CD4-positive, alpha-beta T cell (primary cell): ENCODE measurements at places on chromosomes 1 and 21. TPM values are rescaled to one million over a fixed set of nuclear protein-coding genes. Genes with fewer than 3 reads are reported as not detected.

PPIAL4G gene
- total RNA-seq, result 0.14 TPM

HSD3B2 gene
- not detected for total RNA-seq

EPHB2 gene
- total RNA-seq, result 0.08 TPM

ATF6 gene
- total RNA-seq, result 17.1 TPM

TMPRSS2 gene
- total RNA-seq, result not detected

NFYC gene
- total RNA-seq, result 28.6 TPM

GRCh38 chr1:29711582-29712283 lies 475.4 kb downstream of the PTPRU start:
- H3K36me3 ChIP-seq, result no peaks in the 10 kb centered on the region
- H3K4me3 ChIP-seq, result no peak overlapping the region
- DNase-seq, result peak; percentile 22

GRCh38 chr1:67607699-67608098 lies 77.3 kb upstream of the GADD45A start:
- DNase-seq, result no peak
- peaks cover 3% of the 10 kb centered on the region for H3K4me1 ChIP-seq
- H3K27ac ChIP-seq, result no peak overlapping the region
- no peaks in the 10 kb centered on the region for H3K27me3 ChIP-seq
- no peaks in the 10 kb centered on the region for H3K36me3 ChIP-seq
- no peak overlapping the region for H3K4me3 ChIP-seq

DNA sequence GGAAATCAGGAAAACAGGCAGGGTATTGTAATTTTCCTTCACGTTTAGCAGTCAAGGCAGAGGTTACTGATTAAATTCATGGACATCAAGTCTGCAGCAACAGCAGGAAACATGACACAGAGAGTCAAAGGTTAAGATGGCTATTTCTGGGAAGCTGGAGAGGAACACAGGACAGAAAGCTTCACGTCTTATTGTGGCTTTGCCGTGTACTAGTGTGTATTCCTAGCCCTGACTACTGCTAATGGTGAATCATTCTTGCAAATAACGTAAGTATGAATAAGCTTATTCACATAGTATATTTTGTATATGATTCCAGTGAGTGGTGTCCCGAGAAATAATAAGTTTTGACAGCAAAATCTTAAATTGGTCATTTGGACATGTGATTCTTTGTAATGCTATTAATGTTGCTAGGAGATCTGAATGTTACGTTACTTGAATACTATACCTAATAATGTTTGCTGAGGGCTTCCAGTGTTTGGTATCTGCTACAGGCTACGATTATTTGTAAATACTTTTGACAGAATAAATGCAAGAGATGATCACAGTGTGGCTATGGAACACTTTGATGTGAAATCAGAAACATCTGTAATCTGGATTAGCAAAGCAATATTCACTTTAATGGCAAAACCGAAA lies 77.4 kb downstream of the DISP1 start:
- H3K36me3 ChIP-seq, result no peaks in the 10 kb centered on the region
- no peak overlapping the region for H3K4me3 ChIP-seq
- H3K27ac ChIP-seq, result no peak overlapping the region
- no peak for DNase-seq
- no peaks in the 10 kb centered on the region for H3K27me3 ChIP-seq

GRCh38 chr21:45632160-45632559 lies 11.4 kb upstream of the PCBP3 start:
- no peak overlapping the region for H3K4me3 ChIP-seq
- H3K36me3 ChIP-seq, result no peaks in the 10 kb centered on the region
- H3K27ac ChIP-seq, result no peak overlapping the region
- H3K27me3 ChIP-seq, result peaks cover 3% of the 10 kb centered on the region
- no peak for DNase-seq
- peaks cover 12% of the 10 kb centered on the region for H3K4me1 ChIP-seq

DNA sequence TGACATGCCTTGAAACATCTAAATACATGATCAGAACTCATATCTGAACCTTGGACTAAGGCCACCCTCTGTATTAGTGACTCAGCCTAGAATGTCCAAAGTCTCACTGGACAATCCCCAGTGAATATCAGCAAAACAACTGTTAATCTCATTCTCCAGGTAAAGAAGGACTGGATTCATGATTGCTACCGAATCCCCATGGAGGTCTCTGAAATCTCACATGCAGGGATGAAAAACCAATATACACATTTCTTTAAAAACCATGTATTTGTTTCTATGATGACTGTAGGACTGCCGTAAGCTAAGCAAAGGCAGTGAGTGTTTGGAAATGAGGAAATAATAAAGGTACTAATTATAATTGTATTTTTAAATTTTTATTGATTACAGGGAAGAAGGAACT lies at the start of gene OR2L3:
Gene OR2L3, plus strand, starts transcription at position 301 of the 400 bp plus-strand sequence. CDS start 13,846 bp downstream, outside the sequence.
- no peak within 1 kb of the TSS for H3K27ac ChIP-seq
- no peaks in the 10 kb centered on the region for H3K36me3 ChIP-seq
- no peaks in the 10 kb centered on the region for H3K27me3 ChIP-seq
- DNase-seq, result no peak
- H3K4me3 ChIP-seq, result no peak within 1 kb of the TSS

DNA sequence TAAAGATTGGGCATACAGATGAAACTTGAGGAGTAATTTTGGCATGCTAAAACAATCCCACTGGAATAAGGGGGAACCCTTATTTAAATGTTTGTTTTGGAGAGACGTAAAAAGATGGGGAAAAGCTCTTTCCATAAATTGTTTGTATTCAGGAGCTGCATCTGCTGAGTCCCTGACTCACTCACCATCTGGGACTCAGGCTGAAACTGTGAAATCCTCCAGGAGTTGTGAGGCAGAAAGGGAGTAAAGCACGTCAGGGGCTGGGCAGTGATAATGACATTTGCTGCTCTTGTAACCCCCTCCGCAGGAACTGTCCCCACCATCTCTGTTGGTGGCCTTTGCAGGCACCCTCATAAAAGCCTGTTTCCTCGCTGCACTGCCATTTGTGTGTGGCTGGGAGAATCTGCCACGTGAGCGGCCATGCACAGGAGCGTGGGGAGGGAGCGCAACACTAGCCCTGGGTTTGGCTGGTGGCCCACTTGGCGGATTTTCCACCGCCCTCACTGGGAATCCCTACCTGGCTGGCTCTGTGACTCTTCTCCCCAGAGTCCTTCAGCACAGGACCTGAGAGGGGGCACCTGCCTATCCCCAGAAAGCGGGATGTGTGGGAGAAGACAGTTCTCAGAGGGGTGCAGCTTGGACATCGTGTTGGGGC lies 45.3 kb downstream of the ZSCAN20 start:
- no peak overlapping the region for H3K27ac ChIP-seq
- DNase-seq, result no peak
- no peaks in the 10 kb centered on the region for H3K4me1 ChIP-seq
- no peak overlapping the region for H3K4me3 ChIP-seq

- H3K27me3 ChIP-seq, result peaks cover 6% of the 10 kb centered on the region
- H3K4me1 ChIP-seq, result no peaks in the 10 kb centered on the region
- no peak for DNase-seq
- H3K36me3 ChIP-seq, result no peaks in the 10 kb centered on the region
These were observed 216.1 kb upstream of the GRIK3 start for GRCh38 chr1:37250371-37250770.

DNA sequence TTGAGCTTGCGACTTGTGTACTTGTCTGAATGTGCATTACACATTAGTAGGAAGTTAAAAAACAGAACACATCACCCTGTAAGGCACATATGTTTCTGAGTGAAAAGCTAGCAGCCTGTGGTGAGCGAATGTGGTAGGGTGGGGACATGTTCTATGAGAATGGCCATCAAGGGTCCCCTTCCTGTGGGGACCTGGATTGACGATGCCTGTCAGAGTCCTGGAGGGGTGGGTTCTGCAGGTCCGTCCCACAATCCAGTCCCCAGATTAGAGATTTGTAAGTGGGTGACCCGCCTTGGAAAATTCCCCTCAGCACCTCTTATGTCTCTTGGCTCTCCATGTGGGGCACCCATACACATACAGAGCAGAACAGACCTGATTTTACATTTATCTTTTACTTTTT lies 40.0 kb downstream of the MTARC1 start:
- no peak for DNase-seq
- peaks cover 3% of the 10 kb centered on the region for H3K27me3 ChIP-seq
- H3K36me3 ChIP-seq, result no peaks in the 10 kb centered on the region
- H3K4me1 ChIP-seq, result no peaks in the 10 kb centered on the region
- H3K4me3 ChIP-seq, result no peak overlapping the region

GRCh38 chr1:9872430-9873165 lies 37.5 kb downstream of the CTNNBIP1 start:
- no peak for DNase-seq
- H3K4me3 ChIP-seq, result no peak overlapping the region
- peaks cover 9% of the 10 kb centered on the region for H3K4me1 ChIP-seq
- H3K36me3 ChIP-seq, result peaks cover 5% of the 10 kb centered on the region

- H3K27me3 ChIP-seq, result no peaks in the 10 kb centered on the region
- H3K36me3 ChIP-seq, result no peaks in the 10 kb centered on the region
- no peak overlapping the region for H3K4me3 ChIP-seq
- H3K27ac ChIP-seq, result no peak overlapping the region
These were observed 26.5 kb downstream of the NGF start for GRCh38 chr1:115311474-115311989.

- no peaks in the 10 kb centered on the region for H3K27me3 ChIP-seq
- no peak overlapping the region for H3K4me3 ChIP-seq
- no peaks in the 10 kb centered on the region for H3K4me1 ChIP-seq
- no peak overlapping the region for H3K27ac ChIP-seq
These were observed 342.4 kb downstream of the VAV3 start for GRCh38 chr1:107622535-107622934.

TXNIP gene
- 1,317 TPM for total RNA-seq

GRCh38 chr1:155080312-155081228 lies 1.9 kb downstream of the EFNA3 start:
- peaks cover 46% of the 10 kb centered on the region for H3K27me3 ChIP-seq
- H3K4me1 ChIP-seq, result peaks cover 75% of the 10 kb centered on the region
- DNase-seq, result peak; percentile 51
- H3K36me3 ChIP-seq, result no peaks in the 10 kb centered on the region
- H3K27ac ChIP-seq, result no peak overlapping the region
- peak overlapping the region; percentile 37 for H3K4me3 ChIP-seq

DNA sequence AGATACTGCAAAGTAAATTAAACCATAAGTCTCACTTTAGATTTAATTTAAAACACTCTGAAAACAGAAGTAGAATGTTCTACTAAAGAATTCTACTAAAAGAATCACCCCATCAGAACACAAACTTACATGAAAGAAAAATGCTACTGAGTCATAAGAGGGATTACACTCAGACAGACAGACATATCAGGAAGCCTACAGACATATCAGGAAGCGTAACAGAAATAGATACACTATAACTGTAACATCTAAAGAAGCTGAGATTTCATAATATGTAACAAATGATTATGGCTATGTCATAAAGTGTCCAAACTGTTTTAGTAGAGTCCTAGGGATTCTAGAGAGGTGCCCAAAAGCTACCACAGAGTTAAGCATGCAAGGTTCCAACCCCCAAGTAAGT lies 23.9 kb downstream of the FOXJ3 start:
- no peak overlapping the region for H3K4me3 ChIP-seq
- no peak for DNase-seq
- H3K27ac ChIP-seq, result no peak overlapping the region

DNA sequence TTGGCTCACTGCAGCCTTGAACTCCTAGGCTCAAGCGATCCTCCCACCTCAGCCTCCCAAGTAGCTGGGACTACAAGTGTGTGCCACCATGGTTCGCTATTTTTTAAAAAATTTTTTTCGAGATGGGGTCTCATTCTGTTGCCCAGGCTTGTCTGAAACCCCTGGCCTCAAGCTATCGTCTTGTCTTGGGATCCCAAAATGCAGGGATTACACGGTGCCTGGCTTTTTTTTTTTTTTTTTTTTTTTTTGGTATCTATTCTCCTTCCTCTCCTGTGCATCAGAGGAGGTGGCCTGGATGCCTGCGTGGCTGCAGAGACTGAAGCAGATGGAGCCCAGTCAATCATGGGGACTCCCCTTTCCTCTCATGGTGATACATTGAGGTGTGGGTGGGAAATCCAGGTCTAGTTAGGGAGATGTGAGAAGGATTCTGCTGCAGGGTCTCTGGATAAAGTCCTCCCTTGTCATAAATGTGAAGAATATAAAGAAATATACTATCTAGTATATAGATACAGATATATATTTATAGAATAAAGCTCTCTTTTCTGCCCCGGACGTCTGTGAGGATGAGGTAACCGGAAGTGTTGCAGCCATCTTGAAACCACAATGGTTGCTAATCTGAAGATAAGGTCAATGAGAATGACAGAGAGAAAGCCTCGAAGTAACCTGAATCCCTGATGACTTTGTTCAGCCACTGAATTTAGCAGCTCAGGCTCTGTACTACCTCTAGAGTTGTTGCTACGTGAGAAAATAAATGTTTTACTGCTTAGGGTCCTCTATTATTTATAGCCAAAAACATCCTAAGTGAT lies 19.5 kb upstream of the RGSL1 start:
- H3K4me3 ChIP-seq, result no peak overlapping the region
- no peaks in the 10 kb centered on the region for H3K27me3 ChIP-seq
- peak; percentile 31 for DNase-seq

DNA sequence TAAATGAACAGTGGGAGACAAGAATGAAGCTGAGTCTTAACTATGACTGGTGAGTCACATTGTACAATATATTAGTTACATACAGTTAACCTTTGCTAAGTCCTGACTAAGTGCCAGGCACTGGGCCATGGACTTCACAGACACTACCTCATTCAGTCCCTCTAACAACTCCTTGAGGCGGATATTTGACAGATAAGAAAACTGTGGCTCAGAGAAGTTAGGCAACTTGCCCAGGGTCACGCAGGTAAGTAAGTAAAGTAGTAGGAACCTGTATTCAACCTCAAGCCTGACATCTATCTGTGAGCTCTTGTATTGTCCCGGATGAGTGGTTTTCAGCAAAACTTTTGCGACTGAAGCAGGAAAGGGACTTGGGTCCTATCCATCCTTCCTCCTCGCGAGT lies 62.1 kb downstream of the GNG12 start:
- H3K27ac ChIP-seq, result no peak overlapping the region
- H3K36me3 ChIP-seq, result no peaks in the 10 kb centered on the region
- H3K4me3 ChIP-seq, result no peak overlapping the region
- H3K4me1 ChIP-seq, result peaks cover 6% of the 10 kb centered on the region
- DNase-seq, result no peak
